ENCODE measurements at places on chromosomes 4 and X.

- no peak for DNase-seq
These were observed 20.8 kb upstream of the FREM3 start for GRCh38 chr4:143721317-143721716.

DNA sequence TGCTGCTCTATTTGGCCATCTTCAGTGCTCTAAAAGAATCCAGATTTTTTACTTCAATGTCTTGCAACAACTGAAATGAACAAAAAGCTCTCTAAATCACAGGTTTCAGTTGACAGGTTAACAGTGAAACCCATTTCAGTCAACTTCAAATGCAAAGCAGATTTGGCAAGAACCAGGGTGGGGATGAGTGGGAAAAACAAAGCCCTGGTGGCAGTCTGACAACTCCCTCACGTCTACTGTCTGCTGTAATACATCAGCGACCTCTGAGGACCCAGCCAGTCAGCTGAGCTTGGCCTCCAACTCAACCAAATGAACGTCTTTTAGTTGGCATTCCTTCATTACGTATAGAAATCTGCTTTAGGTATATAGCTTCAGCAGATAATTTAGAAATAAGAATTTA, 95.8 kb downstream of the COL25A1 start:
- DNase-seq = no peak

GRCh38 chr4:7650606-7651385, 216.1 kb upstream of the PSAPL1 start:
- no peak for DNase-seq

DNA sequence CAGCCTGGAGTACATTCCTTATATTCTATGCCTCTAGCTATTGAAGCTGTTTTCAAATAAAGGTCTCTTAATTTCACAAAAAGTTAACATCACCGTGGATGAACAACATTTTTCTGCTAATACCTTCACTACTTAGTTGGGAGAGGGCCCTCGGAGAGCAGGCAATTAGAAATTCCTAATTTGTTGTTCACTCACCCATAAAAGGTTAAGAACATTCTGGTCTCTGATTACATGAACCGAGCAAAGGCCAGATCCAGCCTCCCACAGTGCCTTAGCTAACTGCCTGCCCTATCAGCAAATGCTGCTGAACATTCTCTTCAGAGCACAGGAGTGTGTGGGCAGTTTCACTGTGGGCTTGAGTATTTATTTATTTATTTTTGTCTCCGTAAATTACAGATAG, 36.0 kb upstream of the TTC29 start:
- no peak for DNase-seq

- DNase-seq = no peak
These were observed 177.7 kb downstream of the ZNF674 start for GRCh38 chrX:46367491-46367890.

- no peak for DNase-seq
These were observed 43.7 kb downstream of the FRMPD3 start for GRCh38 chrX:107493141-107493540.

GRCh38 chrX:136025091-136025490, 39.9 kb downstream of the SLC9A6 start:
- no peak for DNase-seq

GRCh38 chr4:89298788-89299152, 8.8 kb downstream of the GPRIN3 start:
- no peak for DNase-seq

GRCh38 chrX:23989689-23990088, 37.3 kb downstream of the KLHL15 start:
- no peak for DNase-seq

DNA sequence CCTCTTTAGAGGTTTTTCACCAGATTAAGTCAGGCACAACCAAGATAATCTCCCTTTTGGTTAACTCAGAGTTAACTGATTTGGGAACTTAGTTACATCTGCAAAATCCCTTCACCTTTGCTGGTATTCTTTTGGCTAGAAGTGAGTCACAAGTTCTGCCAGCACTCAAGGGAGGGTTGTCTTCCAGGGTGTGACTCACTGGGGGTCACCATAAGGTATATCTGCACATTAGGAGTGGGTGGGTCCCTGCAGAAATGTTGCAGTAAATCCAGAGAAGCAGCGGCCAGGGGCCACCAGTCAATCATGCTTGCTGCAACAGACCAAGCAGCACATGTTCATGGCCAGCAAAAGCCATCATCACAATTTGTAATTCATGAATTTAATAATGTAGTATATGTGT, 59.8 kb upstream of the MAML3 start:
- DNase-seq = no peak

GRCh38 chr4:21835712-21836111, 112.9 kb downstream of the KCNIP4 start:
- no peak for DNase-seq

GRCh38 chrX:118383120-118383519, 37.2 kb downstream of the WDR44 start:
- no peak for DNase-seq

DNA sequence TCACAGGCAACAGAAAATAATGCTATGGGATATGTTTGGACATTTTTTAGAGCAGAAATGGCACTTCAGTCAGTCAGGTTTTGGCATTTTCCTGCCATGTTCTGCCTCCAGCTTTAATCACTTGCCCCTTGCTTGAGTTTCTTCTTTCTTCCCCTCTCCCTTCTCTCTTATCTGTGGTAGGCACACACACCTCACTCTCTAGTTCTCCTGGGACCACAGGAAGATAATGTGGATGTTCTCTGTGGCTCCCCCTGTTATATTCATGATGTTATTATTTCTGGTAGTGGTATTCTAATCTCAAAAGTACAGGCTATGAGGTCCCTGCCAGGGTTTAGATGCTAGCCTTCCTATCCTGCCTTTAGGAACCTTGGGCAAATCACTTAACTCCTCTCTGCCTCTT, 5.2 kb downstream of the HADH start:
- DNase-seq = no peak

DNA sequence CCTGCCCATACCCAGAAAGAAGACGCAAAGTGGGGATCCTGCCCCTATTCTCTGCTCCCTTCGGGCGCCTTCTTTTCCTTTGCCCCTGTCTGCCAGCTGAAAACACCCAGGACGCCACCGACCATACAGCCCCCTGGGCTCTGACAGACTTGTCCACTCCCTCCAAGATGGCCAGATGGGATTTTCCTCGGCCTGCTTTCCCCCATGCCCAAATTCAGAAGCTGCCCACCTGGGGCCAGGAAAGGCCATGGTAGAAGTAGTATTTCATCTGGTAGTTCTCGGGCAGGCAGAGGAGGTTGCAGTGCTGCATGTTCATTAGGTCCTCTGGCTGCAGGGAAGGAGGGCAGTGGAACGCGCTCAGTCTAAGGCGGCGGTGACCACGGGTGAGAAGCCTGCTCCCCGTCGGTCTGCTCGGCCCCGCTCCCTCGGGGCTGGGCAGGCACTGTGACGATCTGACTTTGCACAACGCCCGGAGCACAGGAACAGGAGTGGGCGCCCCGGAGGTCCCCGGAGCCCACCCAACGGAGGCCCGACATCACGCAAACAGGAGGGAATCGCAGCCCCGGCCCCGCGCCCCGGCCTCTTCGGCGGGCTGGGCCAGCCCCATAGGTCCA, 582 bp downstream of the NAA10 start:
- DNase-seq = no peak
